ENCODE measurements at places on chromosomes 1 and 21.

DNA sequence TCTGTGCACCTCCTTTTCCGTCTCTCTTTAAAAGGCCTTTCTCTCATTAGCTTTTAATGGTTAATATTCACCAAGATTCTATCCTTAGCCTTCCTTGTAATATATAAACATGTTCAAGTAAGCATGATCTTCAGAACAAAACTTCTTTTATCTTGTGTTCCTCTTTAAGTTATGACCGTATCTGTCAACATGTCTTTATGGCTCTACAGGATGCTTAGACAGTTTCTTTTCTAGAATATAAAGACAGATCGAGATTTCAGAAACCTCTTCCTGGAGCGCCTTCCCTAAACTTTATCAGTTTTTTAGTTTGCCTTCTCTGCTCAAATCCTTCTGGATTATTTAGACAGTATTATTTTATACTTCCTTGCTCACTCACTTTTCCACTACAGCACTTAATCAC is 7.2 kb downstream of the RO60 start:
- no peak for DNase-seq

- DNase-seq = no peak
Observed at GRCh38 chr21:34833465-34833864, 164.7 kb downstream of the CLIC6 start.

GRCh38 chr1:25690396-25690956 is 73.9 kb downstream of the MAN1C1 start:
- DNase-seq = no peak

DNA sequence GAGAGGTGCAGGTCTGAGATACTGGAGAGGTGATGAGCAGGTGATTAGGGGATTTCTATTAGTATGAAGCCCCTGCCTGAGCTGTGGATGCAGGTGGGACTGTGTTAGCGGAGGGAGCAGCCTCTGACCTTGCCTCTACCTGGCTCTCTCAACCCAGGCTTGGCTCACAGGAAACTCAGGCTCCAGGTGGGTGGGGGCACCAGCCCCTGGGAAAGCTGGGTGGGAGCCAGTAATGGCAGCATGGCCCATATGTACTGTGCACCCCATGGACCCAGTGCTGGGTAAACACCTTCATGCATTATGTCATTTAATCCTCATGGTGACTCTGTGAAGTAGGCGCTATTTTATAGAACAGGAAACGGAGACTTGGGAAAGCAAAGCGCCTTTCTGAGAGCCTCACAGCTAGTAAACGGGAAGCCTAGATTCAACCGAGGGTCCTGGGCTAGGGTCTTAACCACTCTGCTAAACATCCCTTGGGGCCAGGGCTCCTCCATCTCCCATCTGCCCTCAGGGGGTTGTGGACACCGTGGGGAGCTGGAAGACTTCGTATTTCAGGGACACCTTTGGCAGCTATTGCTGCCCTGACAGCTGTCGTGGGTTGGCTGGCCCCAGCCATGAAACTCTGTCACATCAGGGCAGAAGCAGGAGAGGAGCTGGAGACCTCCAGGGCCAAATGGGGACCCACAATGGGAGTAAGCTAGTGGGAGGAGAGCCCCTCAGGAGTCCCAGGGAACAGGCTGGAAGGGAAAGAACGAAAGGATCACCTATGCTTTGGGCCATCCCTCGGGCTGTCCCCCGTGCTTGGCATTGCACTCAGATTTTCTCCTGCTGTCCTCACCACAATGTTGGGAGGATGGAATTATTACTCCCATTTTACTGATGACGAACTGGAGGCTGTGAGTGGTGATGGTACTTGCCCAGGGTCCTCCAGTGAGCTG is 59.6 kb upstream of the CSF3R start:
- no peak for DNase-seq

Data from HS-27A (cell line).